ENCODE measurements at places on chromosomes 7 and 10.

GRCh38 chr10:65024886-65025285 is 1503.7 kb downstream of the REEP3 start:
- no peak for DNase-seq

- DNase-seq: no peak
Observed at GRCh38 chr7:128201067-128201689, 39.9 kb upstream of the LEP start.

- no peak for DNase-seq
Observed at GRCh38 chr7:75066521-75066920, 7.1 kb downstream of the RCC1L start.

GRCh38 chr7:26532471-26532870 is 240.8 kb downstream of the SNX10 start:
- no peak for DNase-seq

- no peak for DNase-seq
Observed at GRCh38 chr10:12667052-12667451, 317.7 kb downstream of the CAMK1D start.

DNA sequence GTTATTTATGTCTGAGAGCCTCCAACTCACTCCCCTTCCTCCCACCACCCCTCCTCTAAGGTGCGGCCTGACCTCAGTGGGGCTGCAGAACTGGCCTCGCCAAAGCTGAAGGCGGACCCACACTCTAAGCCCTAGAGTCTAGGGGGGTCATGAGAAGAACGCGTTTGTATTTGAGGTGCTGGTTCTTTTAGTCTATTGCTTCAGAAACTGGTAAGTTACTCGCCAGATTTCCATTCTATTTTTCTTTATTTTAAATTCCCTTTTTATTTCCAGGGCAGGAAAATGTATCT is 357.5 kb downstream of the DNAJB6 start:
- DNase-seq: no peak

DNA sequence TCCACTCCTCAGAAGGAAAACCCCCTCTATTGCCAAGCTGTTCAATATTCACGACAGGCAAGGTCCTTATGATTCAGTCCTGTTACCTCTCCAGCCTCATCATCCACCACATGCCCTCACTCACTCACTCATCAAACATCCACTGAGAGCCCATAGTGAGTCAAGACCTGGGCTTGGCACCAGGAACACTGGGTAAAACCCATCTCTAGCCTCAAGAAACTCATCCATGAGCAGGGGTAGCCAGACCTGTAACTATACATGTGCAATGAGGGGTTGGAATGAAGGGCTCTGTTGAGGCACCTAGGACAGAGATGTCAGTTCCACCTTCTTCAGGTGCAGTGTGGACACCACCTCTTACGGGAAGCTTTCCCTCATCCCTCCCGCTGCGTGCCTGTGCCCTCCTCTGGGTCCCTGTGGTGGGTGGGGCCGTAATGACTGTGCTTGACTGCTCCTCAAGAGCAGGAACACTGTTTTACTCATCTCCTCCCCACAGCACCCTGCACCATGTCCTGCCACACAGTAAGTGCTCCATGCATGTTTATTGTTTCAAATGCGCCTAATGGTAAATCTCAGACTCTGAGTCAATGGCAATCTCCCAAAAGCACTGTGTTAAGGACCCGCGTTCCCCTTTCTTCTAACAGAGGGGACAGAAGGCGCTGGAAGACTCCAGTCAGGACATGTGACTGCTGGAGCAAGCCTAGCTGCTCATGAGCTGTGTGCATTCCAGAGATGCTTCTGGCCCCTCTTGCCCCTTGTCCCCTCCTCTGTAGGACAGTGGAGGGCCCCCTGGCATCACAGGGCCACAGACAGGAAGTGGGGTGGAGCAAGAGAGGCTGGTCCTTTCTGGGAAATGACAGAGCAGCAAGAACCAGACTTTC is 95.4 kb downstream of the HIPK2 start:
- DNase-seq: no peak

DNA sequence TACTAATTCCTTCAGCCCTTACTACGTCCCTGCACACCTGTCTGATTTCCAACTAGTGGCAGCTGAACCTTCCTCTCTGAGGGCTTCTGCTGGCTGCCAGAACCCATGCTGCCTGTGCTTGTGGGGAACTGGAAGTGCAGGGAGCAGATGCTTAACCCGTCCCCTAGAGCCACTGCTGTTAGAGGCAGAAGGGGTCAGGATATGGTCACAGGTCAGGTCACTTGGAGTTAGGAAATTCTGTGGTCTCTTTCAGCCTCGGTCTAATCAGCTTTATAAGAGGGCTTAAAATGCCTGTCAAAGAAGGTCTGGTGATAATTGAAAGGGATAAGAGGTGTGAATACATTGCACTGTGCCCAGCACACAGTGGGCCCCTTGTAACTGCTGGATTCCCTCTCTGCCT is 82.0 kb downstream of the PLPP4 start:
- no peak for DNase-seq

DNA sequence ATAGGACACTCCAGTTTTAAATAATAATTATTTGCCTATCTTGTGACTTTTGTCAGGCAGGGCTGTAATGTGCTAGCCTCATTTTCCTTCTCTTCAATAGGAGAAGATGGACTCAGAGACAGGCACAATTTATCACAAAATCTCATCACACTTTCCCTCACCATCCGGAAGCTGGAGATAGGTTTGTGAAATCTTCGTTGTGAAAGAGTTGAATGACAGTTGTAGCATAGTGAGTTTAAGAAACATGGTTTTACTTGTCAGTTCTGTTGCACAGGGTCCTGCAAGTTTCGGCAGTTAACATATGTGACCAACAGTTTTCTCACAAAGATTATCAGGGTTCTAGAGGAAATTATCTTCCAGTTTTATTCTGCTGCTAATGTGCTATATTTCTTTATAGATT is 37.7 kb upstream of the MAP3K8 start:
- no peak for DNase-seq

Measured in stimulated activated CD4-positive, alpha-beta T cell treated with anti-CD3 and anti-CD28 coated beads, TNF-alpha, amount 100 ng/mL, for 4 hours (primary cell).